ENCODE measurements at places on chromosomes 13 and 19.

DNA sequence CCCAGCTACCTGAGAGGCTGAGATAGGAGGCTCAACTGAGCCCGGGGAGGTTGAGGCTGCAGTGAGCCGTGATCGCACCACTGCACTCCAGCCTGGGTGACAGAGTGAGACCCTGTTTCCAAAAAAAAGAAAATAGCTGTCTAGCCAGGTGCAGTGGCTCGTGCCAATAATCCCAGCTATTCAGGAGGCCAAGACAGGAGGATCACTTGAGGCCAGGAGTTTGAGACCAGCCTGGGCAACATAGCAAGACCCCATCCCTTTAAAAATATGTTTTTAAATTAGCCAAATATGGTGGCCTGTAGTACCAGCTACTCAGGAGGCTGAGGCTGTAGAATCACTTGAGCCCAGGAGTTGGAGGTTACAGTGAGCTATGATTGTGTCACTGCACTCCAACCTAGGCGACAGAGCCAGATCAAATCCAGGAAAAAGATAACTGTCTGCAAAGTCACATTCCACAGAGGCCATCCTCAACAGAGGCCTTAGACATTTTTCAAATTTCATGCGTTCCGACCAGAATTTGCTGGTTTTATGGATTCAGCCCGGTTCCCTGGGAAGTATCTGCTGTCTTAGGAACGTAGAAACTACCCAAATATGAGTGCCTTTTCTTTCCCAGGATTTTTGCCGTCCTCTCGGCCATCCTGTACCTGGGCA lies 58.7 kb upstream of the USE1 start:
- DNase-seq, result no peak

DNA sequence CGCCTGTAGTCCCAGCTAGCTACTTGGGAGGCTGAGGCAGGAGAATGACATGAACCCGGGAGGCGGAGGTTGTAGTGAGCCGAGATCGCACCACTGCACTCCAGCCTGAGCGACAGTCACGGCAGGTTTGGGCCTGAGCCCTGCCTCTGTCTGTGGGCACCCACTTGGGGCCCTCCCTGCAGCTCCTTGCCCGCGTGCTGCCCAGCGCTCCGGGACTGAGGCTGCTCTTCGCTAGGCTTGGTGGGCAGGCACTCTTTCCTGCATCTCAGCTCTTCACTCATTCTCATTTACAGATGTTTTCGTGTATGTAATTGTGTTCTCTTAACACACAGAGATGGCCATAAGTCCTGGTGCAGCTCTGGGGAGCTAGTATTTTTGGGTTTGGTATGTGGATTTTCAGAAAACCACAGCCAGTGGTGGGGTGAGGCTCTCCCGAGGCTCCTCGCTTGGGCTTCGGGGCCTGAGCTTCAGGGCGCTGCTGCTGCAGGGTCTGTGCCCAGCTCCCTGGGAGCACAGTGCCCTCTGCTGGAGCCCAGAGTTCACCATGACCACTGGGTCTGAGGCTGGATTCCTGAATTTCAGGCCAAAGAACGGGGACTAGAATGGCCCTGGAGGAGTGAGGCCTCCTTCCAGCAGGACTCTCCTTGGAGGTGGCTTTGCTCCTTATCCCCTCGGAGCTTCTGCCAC lies 15.2 kb downstream of the UPF1 start:
- DNase-seq, result peak; percentile 60

DNA sequence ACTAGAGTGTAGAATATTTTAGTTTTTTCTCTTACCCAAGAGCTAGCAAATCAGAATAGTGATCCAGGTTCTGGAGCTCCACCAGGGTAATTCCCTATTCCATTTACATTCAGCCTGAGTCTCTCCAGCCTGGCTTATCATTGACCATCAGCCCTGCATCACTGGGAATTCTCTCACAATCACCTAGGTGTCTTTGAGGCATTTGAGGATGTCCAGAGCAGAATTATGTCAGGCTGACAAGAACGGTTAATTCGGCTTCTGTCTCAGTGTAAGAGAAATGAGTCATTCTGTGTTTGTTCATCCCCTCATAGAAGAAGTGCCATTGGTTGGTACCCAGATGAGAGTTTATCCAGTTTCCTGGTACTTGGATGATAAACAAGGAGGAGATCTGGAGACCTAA lies 180.5 kb downstream of the ZNF737 start:
- no peak for DNase-seq

DNA sequence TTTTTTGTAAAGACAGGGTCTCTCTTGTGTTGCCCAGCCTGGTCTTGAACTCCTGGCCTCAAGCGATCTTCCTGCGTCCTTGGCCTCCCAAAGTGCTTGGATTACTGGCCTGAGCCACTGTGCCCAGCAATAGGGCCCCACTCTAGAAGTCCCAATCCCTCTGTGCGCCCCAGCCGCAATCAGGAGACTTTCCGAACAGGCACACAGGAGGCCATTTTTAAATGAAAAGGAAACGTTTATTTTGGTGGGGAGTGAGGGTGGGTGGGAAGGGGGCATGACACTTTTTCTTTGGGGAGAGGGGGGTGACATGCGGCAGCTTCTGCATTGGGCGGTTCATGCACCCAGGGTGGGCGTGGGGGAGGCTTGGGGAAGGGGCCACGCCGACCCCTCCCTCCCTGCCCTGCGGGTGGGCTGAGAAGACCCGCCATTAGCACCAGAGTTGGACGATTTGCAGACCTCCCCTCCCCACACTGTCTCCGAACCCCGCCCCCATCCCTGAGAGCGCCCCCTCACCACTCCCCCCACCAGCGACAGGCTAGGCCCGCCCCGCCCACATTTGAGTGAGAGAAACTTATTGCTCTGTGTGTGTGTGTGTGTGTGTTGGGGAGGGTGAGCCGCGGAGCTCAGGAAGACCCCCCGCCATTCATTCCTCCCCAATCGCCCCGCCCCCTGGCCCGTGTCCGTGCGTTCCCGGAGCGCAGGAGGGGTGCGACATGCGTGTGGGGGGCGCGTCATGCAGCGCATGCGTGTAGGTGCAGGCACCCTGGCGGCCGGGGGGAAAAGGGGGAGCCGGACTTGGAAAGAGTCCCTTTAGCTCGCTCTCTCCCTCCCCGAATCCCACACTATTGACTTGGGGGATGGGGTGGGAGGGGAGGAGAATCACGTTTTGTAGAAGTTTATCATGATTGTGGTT lies 17.2 kb downstream of the KCNC3 start:
- peak; percentile 68 for DNase-seq

GRCh38 chr19:39031368-39032062 lies 834 bp downstream of the FBXO27 start:
- DNase-seq, result peak; percentile 100

All from NCI-H146 (cell line).